ENCODE measurements at places on chromosomes 11 and 22. TPM values are rescaled to one million over a fixed set of nuclear protein-coding genes. Genes with fewer than 3 reads are reported as not detected.
A peak's percentile ranks its signal among the peaks of the same experiment; 100 is the strongest.

GRCh38 chr22:31084811-31085492 lies 3.8 kb downstream of the SMTN start:
- H3K36me3 ChIP-seq = peaks cover 17% of the 10 kb centered on the region
- H3K4me1 ChIP-seq = peaks cover 83% of the 10 kb centered on the region
- peak overlapping the region; percentile 100 for H3K27ac ChIP-seq
- H3K27me3 ChIP-seq = no peaks in the 10 kb centered on the region

DNA sequence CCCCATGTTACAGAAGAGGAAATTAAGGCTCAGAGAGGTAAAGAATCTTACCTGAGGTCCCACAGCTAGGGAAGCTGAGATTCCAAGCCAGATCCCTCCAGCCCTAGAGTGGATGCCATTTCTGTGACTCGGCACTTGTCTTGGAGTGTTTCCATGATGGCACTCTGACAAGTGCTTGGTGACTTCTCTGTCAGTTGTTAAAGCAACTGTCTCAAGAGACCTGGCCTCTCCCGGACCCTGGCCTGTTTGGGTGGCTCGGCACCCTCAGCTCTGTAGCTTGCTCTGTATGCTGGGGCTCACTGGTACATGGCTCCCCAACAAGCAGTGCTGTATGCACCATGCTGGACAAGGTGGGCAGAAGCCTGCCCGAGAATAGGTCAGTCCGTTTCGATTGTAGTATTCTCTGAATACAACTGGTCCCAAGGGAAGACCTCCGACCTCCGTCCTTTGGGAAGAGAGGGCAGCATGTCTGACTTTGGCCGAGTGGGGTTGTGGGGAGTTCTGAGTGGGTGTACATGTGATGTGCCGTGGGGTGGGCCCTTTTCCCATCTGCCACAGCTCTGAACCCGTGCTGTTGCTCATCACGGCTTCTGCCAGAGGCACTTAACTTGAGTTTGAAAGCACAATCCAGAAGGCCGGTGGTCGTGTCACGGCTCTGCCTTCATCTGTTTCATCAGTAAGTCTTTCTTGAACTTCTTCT lies 12.4 kb downstream of the ACO2 start:
- DNase-seq = no peak
- no peaks in the 10 kb centered on the region for H3K36me3 ChIP-seq
- H3K27ac ChIP-seq = peak overlapping the region; percentile 73

FGF3 gene
- not detected for total RNA-seq

DNA sequence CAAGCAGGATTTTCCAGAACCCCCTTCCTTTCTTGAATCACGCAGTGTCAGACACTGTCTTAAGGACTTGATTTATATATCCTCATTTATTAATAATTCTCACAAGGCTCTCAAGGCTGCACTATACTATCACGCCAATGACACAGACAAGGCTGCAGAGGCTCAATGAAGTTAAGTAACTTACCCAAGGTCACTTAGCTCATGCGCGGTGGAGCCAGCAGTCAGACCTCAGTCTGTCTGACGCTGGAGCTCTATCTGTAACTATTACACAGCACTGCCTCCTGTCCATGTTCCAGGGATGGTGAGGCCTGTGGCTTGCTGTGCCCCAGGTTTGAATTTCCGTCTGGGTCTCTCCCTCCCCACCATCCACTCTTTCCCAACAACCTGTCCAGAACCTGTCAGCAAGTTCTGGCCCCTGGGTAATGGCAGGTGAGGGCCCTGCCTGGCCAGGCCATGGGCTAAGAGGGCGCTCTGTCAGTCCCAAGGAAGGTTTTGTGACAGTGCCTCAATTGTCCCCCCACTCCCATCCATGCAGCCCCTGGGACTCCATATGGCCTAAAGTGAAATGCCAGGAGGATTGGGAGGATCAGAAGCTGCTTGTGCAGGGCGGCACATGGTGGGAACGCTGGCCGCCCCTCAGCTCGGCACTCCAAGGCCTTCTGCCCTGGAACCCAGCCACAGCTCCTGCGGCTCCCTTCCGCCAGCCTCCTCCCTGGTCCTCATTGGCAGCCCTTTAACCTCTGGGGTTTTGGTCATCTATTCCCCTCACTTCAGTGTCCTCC lies 8.6 kb downstream of the KCNC1 start:
- no peaks in the 10 kb centered on the region for H3K36me3 ChIP-seq
- H3K4me3 ChIP-seq = no peak overlapping the region
- H3K4me1 ChIP-seq = no peaks in the 10 kb centered on the region
- no peak overlapping the region for H3K27ac ChIP-seq

- H3K4me3 ChIP-seq = no peak overlapping the region
- peak overlapping the region; percentile 6 for H3K27ac ChIP-seq
- H3K36me3 ChIP-seq = no peaks in the 10 kb centered on the region
- peaks cover 9% of the 10 kb centered on the region for H3K4me1 ChIP-seq
- DNase-seq = no peak
- H3K27me3 ChIP-seq = no peaks in the 10 kb centered on the region
Observed at GRCh38 chr11:15117751-15118150, 3.0 kb downstream of the INSC start.

DNA sequence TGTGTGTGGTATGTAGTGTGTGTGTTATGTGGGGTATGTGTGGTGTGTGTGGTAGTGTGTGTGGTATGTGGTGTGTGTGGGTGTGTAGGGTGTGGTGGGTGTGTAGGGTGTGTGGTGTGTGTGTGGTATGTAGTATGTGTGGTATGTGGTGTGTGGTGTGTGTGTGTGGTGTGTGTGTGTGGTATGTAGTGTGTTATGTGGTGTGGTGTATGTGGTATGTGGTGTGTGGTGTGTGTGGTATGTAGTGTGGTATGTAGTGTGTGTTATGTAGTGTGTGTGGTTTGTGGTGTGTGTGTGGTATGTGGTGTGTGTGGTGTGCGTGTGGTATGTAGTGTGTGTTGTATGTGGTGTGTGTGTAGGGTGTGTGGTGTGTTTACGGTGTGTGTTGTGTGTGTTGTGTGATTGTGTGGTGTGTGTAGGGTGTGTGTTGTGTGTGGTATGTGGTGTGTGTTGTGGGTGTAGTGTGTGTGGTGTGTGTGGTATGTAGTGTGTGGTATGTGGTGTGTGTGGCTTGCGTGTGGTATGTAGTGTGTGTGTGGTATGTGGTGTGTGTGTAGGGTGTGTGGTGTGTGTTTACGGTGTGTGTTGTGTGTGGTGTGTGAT lies 4.2 kb upstream of the PPP6R2 start:
- H3K4me1 ChIP-seq = peaks cover 4% of the 10 kb centered on the region
- H3K27ac ChIP-seq = no peak overlapping the region
- no peaks in the 10 kb centered on the region for H3K27me3 ChIP-seq

GRCh38 chr11:28107191-28107749 lies 686 bp downstream of the KIF18A start:
- peak overlapping the region; percentile 53 for H3K4me3 ChIP-seq
- H3K4me1 ChIP-seq = peaks cover 21% of the 10 kb centered on the region
- H3K27ac ChIP-seq = peak overlapping the region; percentile 79
- no peaks in the 10 kb centered on the region for H3K27me3 ChIP-seq
- DNase-seq = no peak

DNA sequence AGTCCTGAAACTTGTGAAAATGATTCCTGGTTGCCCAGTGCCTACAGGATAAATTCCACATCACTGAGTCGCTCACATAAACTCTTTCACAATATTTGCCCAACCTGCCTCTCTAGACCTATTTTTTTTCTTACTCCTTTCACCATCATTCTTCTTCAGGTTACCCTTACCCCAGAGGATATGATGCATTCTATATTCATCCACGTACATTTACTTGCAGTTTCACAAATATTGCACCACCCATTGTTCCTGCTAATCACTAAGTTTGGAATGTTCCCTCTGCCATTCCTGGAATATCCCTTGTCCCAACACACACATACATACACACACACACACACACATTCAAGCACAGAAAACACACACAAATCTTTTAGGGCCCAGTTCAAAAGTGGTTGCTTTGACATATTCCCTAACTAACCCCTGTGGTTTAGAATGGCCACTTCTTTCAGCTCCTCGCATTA lies 379.5 kb downstream of the ETS1 start:
- peaks cover 43% of the 10 kb centered on the region for H3K4me1 ChIP-seq
- H3K4me3 ChIP-seq = no peak overlapping the region
- H3K36me3 ChIP-seq = no peaks in the 10 kb centered on the region
- H3K27me3 ChIP-seq = no peaks in the 10 kb centered on the region

SLC17A6 gene
- not detected for total RNA-seq

GRCh38 chr11:93772123-93772522 lies 12.0 kb upstream of the MED17 start:
- H3K4me3 ChIP-seq = no peak overlapping the region
- H3K4me1 ChIP-seq = no peaks in the 10 kb centered on the region
- no peaks in the 10 kb centered on the region for H3K36me3 ChIP-seq
- H3K27ac ChIP-seq = no peak overlapping the region
- no peaks in the 10 kb centered on the region for H3K27me3 ChIP-seq
- no peak for DNase-seq

GRCh38 chr11:13249177-13249576 lies 28.4 kb upstream of the BMAL1 start:
- H3K27ac ChIP-seq = no peak overlapping the region
- H3K4me1 ChIP-seq = no peaks in the 10 kb centered on the region
- H3K4me3 ChIP-seq = no peak overlapping the region
- no peaks in the 10 kb centered on the region for H3K36me3 ChIP-seq
- H3K27me3 ChIP-seq = peaks cover 3% of the 10 kb centered on the region
- no peak for DNase-seq

All from sigmoid colon (tissue), 7 donors.